ENCODE measurements at places on chromosomes 16 and 17.
A peak's percentile ranks its signal among the peaks of the same experiment; 100 is the strongest.

GRCh38 chr16:67514382-67514828 lies 14.2 kb upstream of the RIPOR1 start:
- peak; percentile 80 for DNase-seq

DNA sequence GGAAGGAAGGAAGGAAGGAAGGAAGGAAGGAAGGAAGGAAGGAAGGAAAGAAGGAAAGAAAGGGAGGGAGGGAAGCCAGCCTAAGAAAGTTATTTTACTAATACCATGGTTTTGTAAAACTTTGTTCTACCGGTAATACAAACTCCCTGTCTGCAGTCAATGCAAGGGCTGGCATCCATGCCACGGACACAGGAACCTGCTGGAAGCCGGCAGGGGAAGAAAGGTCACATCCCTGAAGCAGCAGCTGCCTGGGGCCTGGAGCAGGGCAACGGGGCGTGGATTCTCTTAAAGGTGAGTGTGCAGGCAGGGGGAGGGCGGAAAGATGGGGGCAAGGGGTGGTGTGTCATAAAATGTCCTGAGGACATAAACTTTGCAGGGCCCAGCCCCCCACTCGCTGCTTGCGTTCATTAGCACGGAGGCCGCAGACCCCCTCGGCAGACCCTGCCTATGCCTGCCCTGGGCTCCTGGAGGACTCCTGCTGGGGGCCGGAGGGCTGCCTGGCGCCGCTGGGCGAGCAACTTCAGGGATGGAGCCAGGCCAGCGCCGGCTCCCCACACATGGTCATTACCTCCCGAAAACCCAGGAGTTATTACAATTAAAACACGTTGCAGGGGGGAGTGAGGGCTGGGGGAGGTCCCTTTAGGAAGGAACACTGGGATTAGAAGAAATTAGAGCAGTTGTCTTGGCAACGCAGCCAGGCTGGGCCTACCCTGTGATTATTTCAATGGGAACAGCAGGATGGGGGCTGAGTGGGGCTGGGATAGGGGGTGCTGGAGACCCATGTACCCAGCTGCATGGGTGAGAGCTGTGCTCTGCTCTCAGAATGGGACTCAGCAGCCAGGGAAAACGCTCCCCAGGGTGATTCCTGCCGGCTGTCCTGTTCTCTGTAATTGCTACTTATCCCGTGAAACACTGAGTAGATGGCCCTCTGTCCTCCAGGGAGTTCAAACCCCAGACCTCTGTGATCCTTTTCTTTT lies 257.9 kb downstream of the SOX9 start:
- no peak for DNase-seq

- DNase-seq: no peak
Measured at GRCh38 chr17:75691801-75692626, 24.9 kb downstream of the SAP30BP start.

- DNase-seq: no peak
Measured at GRCh38 chr16:35732046-35732810, 2272.8 kb downstream of the TP53TG3F start.

GRCh38 chr17:45719335-45720071 lies 64.6 kb upstream of the CRHR1 start:
- no peak for DNase-seq

DNA sequence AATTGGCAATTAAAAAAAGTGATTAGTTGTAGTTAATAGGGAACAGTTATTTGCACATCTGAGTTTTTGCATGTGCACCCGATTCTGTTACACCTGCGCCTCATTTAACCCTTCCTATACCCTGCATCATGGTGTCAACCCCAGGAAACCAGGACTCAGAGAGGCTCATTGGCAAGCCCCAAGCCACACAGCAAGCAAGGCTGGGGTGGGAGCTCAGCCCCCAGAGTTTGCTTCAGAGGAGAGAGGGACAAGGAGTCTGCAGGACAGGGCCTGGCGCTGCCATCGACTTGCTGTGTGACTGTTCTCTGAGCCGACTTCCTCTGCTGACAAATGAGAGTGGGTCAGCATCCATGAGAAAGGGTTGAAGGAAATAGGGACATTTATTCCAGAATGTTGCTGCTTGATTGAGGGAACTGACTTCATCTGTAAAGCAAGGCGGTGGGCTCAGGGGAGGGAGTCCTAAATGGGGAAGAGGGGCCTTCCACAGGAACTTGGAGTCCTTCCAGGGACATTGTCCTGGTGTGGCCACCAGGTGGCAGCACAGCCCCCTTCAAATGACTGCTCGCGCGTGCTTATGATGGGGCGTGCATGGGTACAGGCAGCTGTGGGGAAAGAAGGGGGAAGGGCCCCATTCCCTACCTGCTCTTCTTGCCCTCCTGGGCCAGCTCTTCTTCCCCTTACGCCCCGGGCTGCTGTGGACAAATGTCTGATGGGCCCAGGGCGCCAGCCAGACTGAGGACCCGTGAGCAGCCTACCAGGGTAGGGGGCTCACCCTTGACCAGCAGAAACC lies 51.6 kb downstream of the NT5M start:
- DNase-seq: peak; percentile 78
